Hepatic stellate cell (primary cell): ENCODE measurements at places on chromosomes 1 and 21.

DNA sequence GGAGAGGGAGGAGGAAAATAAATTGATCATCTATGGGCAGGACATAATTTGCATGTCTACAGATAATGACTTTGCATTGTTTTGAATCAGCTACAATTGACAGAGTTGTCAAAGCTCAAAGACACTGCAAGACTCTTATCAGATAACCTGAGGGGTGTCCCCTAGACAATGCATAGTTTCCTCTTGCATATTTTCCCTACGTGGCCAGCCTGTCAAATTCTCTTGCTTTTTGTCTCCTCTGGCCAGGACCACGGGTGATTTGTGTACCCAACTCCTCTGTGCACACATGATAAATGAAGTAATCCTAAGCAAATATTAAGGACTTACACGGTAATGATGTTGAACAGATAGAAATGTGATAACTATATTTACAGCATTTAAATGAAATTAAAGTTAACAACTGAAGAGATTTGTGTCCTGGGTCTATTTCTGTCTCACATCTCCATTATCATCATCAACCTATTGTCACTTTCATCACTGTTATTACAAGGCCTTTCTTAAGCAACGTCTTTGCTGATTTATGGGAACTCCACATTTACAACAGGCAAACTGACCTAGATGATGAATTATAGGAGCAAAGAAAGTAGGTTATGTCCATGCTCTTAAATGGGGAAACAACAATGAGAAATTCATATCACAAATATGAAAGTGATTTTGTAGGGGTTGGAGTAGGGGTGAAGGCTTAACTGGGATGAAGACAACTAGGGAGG, 18.8 kb downstream of the BATF3 start:
- no peak for DNase-seq

GRCh38 chr21:38507374-38507942, 9.2 kb upstream of the ERG start:
- DNase-seq: no peak

DNA sequence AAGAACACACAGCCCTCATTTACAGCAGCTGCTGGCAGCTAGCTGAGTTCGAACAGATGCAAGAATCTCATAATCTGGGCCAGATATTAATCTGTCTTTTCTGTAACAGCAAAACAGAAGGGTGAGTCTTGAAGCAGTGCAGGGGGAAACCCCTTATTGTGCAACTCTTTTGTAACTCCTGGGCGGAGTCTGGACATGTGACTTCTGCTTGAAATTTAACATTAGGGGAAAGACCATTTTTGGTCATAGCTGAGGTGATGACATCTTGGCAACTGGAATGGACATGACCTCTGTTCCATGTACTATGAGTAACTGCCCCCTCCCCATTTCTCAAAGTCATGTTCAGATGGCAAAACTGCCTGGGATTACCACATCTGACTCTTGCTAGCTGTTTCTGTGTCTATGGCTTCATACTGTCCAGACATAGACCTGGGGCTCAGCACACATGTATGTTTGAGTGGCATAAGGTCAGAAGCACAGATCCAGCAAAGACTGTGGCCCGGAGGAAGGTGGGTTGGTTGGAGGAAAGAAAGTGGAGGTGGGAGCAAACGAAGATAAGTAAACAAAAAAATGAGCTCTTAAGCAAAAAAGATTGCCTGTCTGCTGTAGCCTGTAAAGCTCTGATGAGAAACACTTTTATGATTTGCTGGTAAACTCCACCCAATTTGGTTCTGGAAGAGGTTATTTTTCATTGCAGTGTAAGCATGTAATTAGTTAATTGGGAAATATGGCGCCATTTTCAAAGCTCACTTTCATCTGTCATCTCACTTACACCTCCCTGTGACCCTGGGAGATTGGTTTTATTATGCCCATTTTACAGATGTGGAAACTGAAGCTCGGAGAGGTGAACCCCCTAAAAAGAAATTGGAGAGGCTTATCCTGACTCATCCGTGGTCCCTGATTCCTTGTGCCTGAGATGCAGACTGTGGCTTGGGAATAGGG, 26.1 kb downstream of the ETS2 start:
- DNase-seq: peak; percentile 76

DNA sequence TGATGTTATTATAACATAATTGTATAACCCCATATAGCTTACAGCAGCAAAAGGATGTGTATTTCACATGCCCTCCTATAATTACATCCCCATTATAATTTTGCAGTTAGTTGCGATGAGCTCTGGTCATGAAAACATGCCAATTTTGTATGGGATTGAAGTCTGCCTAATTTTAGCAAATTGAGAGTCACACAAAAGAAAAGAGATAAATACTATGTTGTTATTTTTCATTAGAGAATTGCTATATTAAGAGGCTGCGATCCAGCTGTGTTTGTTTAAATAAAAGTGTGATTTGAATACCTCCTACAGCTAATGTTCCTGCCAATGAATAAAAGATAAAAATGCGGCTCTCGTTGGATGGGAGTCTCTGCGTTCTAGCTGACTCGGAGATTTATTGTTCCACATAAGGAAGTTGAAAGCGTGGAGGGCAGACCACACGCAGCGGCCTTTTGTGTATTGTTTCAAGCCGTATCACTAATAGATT, 461.0 kb upstream of the NFIA start:
- no peak for DNase-seq

DNA sequence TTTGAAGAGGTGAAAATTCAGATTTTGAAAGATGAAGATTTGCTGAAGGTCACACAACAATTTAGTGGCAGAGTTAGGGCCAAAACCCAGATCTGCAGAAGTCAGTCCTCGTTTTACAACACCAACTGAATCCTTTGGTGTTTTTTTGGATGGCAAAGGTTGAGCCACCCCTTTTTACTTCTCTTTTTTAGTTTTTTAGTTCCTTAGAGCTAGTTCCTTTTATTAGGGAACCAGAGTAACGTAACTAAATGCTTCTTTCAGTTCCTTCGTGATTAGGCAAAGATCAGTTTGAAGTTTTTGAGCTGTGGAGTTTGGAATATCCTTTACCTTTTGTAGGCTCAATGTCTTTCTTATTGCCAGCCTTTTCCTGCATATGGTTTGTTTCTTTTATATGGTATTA, 67.9 kb upstream of the ARID1A start:
- no peak for DNase-seq

DNA sequence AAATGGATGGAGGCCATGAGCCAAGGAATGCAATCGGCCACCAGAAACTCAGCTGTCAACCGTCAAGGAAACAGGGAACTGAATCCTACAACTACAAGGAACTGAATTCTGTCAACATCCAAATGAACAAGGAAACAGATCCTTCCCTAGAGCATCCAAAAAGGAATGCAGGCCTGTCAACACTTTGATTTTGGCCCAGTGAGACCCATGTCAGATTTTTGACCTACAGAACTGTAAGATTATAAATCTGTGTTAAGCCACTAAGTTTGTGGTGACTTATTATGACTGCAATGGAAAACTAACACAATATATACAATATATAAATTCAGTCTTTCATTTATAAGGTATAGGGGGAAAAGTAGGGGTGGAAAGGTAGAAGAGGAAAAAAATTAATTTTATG, 55.3 kb downstream of the SHCBP1L start:
- DNase-seq: no peak

GRCh38 chr1:23459338-23459757, 24.6 kb downstream of the ASAP3 start:
- DNase-seq: no peak

DNA sequence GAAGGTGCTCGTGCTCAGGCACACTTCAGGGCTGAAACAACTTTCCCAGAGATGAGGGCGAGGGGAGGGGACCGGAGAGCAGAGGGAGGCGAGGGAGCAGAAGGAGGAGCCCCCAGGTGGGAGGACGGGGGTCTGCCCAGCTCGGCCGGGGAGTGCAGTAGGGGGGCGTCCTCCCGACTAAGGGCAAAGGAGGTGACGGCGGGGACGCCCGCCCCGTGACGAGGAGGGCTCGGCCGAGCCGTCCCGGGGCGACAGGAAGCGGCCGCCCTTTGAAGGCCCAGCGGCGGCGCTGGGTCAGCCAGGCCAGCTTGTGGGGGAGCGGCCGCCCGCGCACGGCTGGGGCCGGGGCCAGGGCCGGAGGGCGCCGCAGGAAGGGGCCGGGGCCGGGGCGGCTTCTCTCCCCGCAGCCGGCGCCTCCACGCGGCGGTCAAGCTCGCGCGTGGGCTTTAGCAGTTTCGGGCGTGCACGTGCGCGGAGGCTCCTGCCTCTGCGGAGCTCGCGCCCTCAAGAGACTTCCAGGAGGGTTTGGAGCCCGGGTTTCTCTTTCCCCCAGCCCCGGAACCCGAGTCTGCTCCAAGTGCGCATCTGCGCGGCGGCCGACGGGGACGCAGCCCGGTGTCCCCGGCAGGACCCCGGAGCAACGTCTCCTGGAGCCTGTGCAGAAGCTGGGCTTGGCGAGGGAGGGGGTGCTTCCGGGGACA, 100.8 kb upstream of the SLC45A1 start:
- no peak for DNase-seq

DNA sequence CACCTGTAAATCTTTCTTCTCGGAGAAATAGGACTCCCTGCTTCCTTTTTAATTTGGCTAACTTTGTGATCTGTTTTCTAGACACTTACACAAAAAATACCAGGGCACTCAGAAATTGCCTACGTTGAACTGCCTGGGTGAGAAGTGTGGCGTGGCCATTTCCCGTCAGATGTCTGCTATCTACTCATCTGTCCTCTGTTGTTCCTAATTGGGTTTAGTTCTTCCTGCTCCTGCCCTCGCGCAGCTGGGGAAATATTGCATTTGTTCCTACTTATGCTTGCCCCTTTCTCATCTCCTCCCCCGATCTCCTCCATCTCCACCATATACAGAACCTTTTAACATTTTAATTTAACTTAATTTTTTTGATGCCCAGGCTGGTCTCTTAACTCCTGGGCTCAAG, 55.1 kb downstream of the CD58 start:
- no peak for DNase-seq

GRCh38 chr1:207219979-207220889, 101.2 kb upstream of the CD55 start:
- DNase-seq: no peak

- no peak for DNase-seq
These were observed 320.3 kb downstream of the PAPPA2 start for GRCh38 chr1:176783309-176783708.

GRCh38 chr1:203669739-203670138, 43.1 kb downstream of the ATP2B4 start:
- peak; percentile 57 for DNase-seq

GRCh38 chr1:57423656-57424211, at the start of gene DAB1:
DAB1 (minus strand) TSS chr1:57424060; CDS start chr1:57291030, 133,030 bp downstream.
- peak; percentile 14 for DNase-seq

DNA sequence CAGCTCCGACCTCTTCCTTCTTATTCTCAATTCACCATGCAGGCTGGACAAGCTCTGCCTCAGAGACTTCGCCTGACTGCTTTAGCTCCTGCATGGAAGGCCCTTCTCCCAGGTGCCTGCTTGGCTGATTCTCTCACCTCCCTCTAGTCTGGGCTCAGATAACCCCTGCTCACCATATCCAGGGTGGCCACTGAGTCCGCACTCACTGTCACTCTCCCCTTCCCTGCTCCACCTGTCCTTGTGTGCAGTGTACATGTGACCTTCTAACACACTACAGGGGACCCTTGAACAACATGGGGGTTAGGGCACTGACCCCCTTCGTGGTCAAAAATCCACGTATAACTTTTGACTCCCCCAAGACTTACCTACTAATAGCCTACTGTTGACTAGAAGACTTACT, 14.4 kb upstream of the GALNT2 start:
- DNase-seq: no peak

DNA sequence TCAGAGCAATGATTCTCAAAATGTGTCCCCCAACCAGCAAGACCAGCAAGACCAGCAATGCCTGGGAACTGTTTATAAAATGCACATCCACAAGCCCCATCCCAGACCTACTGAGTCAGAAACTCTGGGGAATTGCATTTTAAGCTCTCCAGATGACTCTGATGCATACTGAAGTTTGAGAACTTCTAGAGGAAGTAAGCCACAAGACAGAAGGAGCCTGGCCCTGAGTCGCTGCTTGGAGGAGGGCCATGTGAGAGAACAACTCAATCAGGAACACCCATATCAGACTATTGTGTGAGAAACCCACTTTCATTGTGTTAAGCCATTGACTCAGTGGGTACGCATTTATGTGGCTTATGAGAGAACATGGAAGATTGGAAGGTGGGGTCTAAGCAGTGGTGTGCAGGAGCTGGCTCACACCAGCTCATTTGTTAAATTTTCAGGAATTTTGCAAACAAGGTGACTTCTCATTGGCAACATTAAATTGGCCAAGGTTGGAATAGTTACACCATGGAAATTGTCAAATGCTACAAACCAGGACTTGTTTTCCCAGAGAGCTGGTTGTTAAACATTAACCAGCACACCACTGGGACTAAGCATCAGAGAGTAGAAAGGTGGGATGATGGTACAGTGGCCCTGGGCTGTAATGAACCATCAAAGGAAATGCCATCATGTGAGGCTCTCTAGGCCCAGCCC, 38.9 kb downstream of the ATP1A1 start:
- DNase-seq: no peak

DNA sequence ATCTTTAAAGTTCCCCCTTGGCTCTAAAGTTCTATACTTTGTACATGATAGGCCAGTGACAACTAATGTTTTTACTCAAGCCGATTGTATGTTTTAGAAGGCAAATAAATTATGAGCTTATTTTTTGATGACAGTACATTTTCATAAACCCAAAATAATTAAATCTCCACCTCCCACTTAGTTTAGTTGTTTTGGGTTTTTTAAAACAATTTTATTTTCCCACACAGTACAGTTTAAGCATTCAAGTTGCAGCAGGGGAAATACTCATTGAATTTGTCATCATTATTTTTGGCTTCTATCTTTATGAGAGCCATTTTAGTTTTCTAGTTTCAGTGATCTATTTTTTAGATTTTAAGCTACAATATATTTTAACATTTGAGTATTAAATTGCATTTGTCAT, 93.6 kb downstream of the OLFML2B start:
- DNase-seq: no peak

DNA sequence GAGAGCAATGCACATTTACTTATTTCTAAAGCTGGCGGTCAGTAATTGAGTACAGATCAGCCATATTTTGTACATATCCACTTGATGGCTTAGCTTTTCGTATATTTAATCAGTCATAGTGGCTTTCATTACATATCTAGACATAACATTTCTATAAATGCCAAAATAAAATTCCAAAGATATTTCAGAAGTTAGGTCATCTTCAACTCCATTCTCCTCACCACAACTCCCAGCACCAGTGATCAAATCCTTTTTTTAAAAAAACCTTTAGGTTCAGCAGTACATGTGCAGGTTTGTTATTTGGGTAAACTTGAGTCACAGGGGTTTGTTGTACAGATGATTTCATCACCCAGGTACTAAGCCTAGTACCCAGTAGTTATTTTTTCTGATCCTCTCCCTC, 53.9 kb upstream of the GNG4 start:
- DNase-seq: peak; percentile 43

GRCh38 chr1:242728696-242729095, 204.2 kb upstream of the PLD5 start:
- no peak for DNase-seq

DNA sequence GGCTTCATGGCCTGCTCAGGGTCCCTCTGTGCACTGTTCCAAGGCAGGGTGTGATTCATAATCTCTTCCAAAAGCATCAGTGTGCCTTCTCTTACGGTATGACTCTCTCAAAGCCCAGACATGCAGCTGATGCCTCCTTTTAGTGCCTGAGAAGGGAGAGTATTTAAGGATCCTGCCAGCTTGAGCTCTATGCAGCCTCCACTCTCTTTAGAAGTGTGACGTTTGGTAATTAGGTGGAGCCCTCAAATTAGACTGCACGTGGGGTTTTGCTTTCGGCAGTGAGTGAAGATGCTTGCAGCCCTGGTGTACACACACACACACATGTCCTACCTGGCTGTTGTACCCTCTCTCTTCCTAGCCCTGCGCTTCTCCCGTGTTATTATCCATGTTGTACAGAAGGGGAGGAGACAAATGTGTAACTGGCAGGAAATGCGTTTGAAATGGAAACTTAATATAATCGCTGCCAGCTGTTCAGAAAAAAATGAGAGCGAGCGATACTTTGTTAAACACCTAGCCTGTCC, 2.6 kb upstream of the C1orf174 start:
- no peak for DNase-seq
